ENCODE measurements at places on chromosomes 4 and X.
A peak's percentile ranks its signal among the peaks of the same experiment; 100 is the strongest.

GRCh38 chr4:126191536-126191935 is 876.8 kb downstream of the FAT4 start:
- no peak for DNase-seq

GRCh38 chr4:94403751-94404150 is 48.0 kb upstream of the PDLIM5 start:
- no peak for DNase-seq

- no peak for DNase-seq
These were observed 31.5 kb upstream of the ELF2 start for GRCh38 chr4:139208404-139208945.

- DNase-seq, result peak; percentile 1
These were observed 58.0 kb upstream of the CHRDL1 start for GRCh38 chrX:110853610-110854009.

- DNase-seq, result no peak
These were observed 2.5 kb upstream of the USP9X start for GRCh38 chrX:41082783-41083182.

- DNase-seq, result no peak
These were observed 180.2 kb downstream of the RBM46 start for GRCh38 chr4:154961263-154961662.

DNA sequence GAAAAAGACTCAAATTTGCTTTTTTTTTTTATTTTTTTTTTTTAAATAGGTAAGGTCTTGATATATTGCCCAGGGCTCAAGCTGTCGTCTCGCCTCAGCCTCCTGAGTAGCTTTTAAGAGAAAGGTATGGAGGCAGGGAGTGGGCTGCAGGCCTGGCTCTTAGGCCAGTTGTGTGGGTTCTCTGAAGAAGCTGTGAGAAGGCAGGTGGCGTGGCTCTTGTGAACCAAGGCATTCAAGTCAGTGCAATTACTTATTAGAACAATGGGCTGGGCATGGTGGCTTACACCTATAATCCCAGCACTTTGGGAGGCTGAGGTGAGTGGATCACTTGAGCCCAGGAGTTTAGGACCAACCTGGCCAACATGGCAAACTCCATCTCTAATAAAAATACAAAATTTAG is 244.0 kb upstream of the SFRP2 start:
- no peak for DNase-seq

DNA sequence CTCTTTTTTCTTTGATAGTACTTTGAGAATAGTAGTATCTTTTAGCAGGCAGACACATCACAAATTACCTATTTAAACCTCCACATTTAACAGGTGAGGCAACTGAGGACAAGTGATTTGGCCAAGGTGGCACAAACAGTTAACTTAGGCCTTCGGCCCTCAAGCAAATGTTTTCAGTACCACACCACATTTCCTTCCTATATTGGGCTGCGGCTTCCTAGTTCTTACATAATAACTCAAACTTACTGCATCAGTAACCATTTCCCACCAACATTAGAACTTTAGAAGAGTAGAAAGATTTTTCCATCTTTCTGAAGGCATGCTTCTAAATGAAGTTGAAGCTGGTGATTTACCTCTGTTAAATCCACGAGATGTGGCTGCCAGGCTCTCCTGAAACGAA is 63.2 kb upstream of the SLC4A4 start:
- DNase-seq, result no peak

- no peak for DNase-seq
These were observed 41.5 kb downstream of the QRFPR start for GRCh38 chr4:121339307-121339706.

GRCh38 chrX:9619581-9619980 is 146.1 kb downstream of the GPR143 start:
- no peak for DNase-seq

GRCh38 chr4:82053396-82053795 is 320.4 kb downstream of the HNRNPD start:
- DNase-seq, result no peak

DNA sequence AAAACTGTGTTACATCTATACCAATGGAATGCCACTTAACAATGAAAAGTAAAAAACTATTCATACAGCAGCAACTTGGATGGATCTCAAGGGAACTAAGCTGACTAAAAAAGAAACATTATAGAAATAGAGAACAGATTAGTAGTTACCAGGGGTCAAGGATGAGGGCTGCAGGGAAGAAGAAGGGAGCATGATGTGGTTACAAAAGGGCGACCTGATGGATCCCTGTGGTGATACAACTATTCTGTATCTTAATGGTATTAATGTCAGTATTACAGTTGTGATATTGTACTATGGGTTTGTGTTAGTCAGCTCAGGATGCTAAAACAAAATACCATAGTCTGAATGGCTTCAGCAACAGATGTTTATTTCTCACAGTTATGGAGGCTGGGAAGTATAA is 190.7 kb downstream of the ZNF674 start:
- DNase-seq, result no peak

DNA sequence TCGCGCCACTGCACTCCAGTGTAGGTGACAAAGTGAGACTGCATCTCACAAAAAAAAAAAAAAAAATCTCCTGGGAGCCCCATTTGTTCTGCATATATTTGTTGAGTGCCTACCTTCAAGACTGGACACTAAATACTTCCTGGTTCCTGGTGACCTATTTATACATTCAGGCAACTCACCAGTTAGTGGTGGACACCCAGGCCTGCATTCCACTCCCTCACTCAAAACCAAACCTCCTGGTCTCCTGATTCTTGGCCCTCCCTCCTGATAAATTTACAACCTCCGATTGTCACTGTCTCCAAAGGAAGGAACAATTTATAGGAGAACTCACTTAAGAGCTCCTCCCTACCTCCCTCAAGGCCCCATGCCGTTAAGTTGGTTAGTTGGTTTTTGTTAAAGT is 3.1 kb downstream of the SYAP1 start:
- DNase-seq, result no peak

- DNase-seq, result no peak
These were observed 16.7 kb upstream of the SEPTIN6 start for GRCh38 chrX:119709630-119710029.

GRCh38 chrX:63330681-63331080 is 20.5 kb downstream of the SPIN4 start:
- no peak for DNase-seq

GRCh38 chr4:179941911-179942310 is 2301.3 kb upstream of the TENM3 start:
- no peak for DNase-seq

DNA sequence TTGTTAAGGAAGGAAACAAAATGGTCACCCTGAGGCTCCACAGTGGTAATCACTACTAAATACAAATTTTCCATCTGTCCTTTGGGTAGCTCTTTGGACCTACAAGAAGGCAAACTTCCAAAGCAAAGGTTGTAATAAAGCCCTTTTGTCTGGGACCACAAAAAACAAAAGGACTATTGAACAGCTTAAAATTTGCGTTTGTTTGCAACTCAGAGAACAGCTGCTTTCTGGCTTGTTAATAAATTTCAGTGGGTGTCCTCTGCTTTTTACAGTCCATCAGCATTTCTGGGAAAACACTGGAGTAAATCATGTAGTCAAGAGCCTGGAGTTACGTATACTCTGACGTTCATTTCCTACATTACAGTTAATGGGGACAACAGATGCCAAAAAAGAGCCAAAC is 439.7 kb upstream of the DIAPH2 start:
- no peak for DNase-seq

DNA sequence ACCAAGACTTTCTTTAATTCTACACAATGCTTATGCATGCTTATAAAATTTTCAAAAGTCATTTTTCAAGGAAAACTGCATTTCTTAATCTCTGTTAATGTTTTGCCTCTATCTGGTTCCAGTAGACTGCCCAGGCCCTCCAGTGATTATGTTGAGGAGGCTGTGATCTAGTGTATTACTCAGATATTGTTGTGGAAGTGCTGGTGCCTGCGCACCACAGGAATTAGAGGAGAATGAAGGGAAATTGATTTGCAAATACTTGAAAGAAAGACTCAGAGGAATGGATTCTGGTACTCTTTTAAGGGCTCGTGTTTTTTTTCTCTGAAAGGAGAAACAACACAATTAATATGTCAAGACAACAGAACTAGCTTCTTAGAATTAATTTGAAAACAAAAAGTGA is 1015.1 kb downstream of the RPA4 start:
- no peak for DNase-seq

DNA sequence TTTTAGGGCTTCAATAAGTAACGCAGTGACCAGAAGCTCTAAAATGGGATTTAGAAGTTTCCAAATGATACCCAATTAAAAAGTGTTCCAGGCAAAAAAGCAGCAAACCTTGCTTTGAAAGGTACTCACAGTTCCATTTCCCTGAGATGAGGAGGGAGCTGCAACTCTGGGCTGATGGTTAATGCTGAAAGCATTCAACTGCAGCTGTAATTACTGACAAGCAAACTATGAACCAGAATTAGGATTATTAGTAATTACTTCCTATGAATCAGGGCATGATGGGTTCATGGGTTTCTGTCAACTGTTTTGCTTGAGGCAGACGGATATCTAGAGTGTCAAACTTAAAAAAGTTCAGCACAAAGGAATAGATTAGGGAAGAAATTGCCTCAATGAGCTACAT is 357.4 kb downstream of the STIM2 start:
- DNase-seq, result no peak

GRCh38 chr4:122857160-122857559 is 30.5 kb downstream of the FGF2 start:
- no peak for DNase-seq

- DNase-seq, result no peak
These were observed 20.9 kb upstream of the MSANTD1 start for GRCh38 chr4:3227878-3228675.

DNA sequence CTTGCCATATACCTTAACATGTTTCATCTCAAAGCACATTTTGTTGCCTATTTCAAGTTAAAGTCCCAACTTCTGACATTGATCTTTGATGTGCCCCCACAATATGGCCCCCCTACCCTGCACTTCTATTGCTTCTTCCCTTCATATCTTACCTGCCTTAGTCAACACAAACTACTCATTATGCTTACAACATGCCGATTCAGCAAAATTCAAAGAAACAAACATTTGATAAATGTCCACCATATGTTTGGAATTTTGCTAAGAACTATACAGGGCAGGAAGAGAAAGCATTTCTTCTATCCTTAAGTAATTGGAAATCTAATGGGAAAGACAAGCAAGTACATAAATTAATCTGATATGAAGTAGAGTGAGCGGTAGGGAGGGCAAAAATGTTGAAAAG is 25.6 kb downstream of the NAA11 start:
- DNase-seq, result no peak

DNA sequence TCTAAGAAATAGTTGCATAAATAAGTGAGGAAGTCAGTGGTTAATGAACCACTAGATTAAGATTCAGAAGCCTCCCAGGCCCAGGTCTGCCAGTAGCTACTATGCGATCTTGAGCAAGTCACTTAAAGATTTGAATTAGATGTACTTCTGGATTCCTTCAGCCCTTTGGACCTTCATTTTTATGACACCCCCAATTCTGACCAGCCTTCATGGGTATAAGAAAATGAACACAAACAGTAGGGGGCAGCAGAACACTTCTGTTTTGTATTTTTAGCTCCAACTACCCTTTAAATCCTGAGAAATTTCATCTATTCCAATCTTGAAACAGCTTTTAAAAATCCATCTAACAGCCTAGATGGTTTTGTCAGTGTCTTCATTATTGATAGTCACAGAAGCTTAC is 19.0 kb downstream of the TMEM47 start:
- no peak for DNase-seq

DNA sequence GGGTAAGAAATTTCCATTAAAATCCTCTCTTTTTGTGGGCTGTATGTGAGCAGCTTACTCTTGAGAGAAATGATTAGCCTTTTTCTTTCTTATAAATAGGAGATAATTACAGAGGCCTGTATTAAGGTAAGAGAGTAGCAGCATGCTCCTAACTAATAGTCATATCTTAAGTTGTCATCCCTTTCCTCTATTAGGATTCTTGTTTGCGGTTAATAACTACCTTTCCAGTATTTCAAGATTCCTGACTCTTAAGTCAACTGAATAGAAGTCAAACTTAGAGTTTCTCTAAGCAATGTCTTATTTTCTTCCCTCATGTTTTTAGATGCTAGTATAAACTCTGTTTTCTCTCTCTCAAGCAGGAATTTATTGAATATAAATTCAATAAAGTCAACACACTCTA is 139.9 kb upstream of the GPRIN3 start:
- DNase-seq, result no peak

GRCh38 chr4:73721435-73721834 is 18.9 kb upstream of the CXCL8 start:
- no peak for DNase-seq

- no peak for DNase-seq
These were observed 250.5 kb upstream of the GPRIN3 start for GRCh38 chr4:89558147-89558546.

- DNase-seq, result no peak
These were observed 137.9 kb upstream of the NALF2 start for GRCh38 chrX:69366183-69366582.

GRCh38 chr4:47891928-47892327 is 22.5 kb downstream of the NFXL1 start:
- no peak for DNase-seq

DNA sequence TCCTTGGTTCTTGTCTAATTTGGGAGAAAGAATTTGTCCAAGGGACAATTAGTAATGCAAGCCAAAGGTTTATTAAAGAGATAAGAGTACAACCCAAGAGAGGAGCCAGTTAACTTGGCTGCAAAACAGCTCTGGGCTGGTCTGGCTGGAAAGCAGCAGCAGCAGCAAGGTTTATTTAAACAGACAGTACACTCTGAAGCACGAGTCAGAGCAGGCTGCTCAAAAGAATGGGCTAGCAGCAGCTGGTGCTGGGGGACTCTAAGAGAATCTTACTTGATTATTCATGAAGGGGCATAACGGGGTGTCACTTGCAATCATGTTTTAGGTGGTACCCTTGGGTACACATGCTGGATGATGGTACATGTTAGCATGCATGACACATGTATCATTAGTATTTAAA is 17.1 kb upstream of the CT47C1 start:
- DNase-seq, result no peak

GRCh38 chr4:13509442-13509841 is 25.3 kb upstream of the RAB28 start:
- DNase-seq, result no peak

GRCh38 chrX:85065512-85066198 is 62.0 kb downstream of the APOOL start:
- no peak for DNase-seq

GRCh38 chrX:85836868-85837267 is 210.5 kb downstream of the CHM start:
- DNase-seq, result no peak

GRCh38 chr4:61202638-61203435 is 2.7 kb downstream of the ADGRL3 start:
- DNase-seq, result no peak

- DNase-seq, result no peak
These were observed 34.4 kb downstream of the HDX start for GRCh38 chrX:84467898-84468297.

- DNase-seq, result peak; percentile 30
These were observed 465 bp downstream of the BMPR1B start for GRCh38 chr4:94758141-94758699.

GRCh38 chrX:69457756-69458155 is 46.4 kb upstream of the NALF2 start:
- DNase-seq, result no peak

DNA sequence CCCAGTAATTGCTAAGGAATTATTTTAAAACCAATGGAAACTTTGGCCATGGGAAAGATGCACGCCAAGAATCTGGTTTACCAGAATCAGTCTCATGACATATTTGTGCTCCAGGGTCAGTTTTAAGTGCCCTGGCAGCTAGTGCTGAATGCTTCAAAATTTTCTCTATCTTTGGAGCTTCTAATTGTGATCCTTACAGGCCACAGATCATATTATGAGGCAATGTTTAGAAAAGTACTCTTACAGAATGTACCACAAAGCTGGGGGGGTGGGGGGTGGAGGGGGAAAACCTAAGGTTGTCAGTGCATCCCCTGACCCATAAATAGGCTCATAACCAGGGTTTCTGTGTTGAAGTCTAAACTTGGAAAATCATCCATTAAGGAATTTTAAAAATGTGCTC is 514.5 kb downstream of the INPP4B start:
- DNase-seq, result no peak
